ENCODE measurements at places on chromosomes 11 and 22. TPM values are rescaled to one million over a fixed set of nuclear protein-coding genes. Genes with fewer than 3 reads are reported as not detected.
A peak's percentile ranks its signal among the peaks of the same experiment; 100 is the strongest.

The ABCC8 gene
- 0.48 TPM for total RNA-seq

GRCh38 chr11:47389577-47390421, 11.5 kb upstream of the SPI1 start:
- no peak for DNase-seq

DNA sequence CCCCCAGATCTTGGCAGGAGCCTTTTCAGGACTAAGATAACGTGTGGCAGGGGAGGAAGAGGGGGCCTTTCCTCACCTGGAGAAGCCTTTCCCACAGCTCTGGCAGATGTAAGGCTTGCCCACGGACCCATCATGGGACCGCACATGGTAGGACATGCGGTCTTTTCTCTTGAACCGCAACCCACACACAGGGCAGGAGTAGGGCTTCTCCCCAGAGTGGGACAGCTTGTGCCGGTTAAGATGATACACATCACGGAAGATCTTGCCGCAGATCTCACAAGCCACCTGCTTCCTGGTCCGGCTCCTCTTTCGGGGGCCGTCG, 1.9 kb downstream of the PATZ1 start:
- no peak for DNase-seq

DNA sequence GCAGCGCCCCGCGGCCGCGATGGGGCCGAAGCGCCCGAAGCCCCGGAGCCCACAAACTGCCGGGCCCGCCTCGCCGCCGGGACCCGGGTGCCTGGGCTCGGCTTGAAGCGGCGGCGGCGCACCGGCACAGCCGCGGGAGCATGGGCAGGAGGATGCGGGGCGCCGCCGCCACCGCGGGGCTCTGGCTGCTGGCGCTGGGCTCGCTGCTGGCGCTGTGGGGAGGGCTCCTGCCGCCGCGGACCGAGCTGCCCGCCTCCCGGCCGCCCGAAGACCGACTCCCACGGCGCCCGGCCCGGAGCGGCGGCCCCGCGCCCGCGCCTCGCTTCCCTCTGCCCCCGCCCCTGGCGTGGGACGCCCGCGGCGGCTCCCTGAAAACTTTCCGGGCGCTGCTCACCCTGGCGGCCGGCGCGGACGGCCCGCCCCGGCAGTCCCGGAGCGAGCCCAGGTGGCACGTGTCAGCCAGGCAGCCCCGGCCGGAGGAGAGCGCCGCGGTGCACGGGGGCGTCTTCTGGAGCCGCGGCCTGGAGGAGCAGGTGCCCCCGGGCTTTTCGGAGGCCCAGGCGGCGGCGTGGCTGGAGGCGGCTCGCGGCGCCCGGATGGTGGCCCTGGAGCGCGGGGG, 346 bp downstream of the FJX1 start:
- DNase-seq, result no peak

DNA sequence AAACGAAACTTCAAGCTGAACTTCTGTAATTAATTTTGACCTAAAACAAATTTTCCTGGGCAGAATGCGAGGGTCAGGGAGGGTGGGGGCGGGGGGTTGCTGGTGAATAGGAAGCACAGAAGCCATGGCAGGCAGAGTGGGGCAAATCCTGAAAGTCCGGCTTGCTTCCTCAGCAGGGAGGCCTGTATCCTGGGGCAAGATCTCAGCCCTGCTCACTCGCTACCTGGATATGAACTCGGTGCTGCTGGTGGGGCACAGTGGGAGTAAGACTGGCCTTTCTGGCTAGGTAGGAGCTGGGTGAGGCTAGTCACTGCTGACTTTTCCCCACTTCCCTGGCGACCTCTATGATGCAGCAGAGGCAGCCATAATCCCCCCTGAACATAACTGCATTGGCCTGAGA, 168.9 kb upstream of the CHORDC1 start:
- DNase-seq, result no peak

GRCh38 chr11:9571071-9571762, 2.3 kb upstream of the WEE1 start:
- no peak for DNase-seq

The FAM180B gene
- not detected for total RNA-seq

The XBP1 gene
- 264 TPM for total RNA-seq

GRCh38 chr11:122697636-122698167, 42.2 kb downstream of the UBASH3B start:
- no peak for DNase-seq

The TBX10 gene
- not detected for total RNA-seq

DNA sequence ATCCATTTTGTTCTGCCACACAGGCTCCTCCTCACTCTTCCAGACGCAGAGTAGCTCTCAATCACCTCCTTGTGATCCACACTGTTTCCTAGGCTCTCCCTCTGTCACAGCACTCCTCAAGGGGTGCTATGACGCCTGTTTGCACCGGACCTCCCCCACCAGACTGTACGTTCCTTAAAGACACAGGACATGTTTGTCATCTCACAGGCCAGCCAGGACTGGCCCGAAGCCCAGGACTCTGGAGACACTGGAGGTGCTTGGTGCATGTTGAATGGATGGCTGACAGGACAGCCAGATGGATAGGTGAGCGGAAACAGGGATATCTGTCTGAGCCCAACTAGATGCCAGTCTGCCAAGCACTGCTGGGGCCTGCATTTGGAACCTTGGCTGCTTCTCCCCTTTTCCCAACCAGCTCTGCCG, 13.6 kb downstream of the PLA2G6 start:
- no peak for DNase-seq

- no peak for DNase-seq
These were observed 98.0 kb upstream of the TRIM77 start for GRCh38 chr11:89612096-89612495.

DNA sequence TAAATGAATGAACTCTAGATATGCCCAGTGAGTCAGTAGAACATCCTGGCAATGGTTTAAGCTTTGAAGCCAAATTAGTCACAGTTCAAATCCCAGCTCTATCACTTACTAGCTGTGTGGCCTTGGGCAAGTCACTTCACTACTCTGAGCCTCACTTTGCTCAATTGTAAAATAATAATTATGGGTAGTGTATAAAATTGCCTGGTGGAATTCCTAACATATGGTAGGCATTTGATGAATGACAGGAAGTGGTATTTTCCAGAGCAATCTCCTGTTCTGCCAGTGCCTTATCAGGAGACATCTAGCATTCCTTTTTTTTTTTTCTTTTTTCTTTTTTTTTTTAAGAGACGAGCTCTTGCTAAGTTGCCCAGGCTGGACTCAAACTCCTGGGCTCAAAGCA, 13.0 kb downstream of the SCN4B start:
- peak; percentile 25 for DNase-seq

DNA sequence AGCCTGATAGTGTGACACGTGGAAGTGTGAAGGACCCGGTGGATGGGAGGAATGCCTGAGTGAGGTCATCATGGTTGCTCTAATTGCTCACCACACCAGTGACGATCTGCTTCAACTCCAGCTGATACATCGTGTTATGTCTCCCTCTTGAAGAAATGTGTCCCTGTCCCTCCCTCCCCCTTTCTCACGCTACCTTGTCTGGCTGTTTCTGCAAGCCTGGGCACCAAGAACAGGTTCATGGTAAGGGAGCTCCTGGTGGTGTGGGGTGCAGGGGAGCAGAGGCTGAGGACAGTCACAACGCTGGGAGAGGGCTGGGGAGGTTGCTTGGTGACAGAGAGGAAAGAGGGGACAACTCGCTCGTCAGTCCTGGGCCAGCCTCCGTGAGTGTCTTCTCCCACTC, 413.4 kb downstream of the SOX6 start:
- no peak for DNase-seq

The APOBEC3H gene
- total RNA-seq, result not detected

The GDPD4 gene
- total RNA-seq, result 0.48 TPM

GRCh38 chr11:61787928-61788491, 4.4 kb downstream of the TMEM258 start:
- DNase-seq, result peak; percentile 76

- DNase-seq, result no peak
These were observed 2.2 kb downstream of the RIN1 start for GRCh38 chr11:66333896-66334604.

DNA sequence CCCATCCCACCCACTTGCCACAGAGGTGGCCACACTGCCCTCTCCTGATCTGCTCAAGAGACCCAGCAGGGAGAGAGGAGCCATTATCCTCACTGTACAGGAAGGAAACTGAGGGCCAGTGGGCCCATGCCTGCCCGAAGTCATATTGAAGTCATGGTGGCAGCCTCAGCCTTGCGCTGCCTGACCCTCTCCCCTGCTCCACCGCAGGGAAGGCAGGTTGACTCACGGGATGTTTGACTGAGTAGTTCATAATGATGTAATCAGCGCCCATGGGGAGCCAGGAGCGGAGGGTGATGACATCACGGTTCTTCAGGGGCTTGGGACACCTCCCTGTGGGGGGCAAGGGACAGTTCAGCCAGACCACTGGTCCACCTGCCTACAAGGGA, 6.1 kb upstream of the ARAP1 start:
- no peak for DNase-seq

GRCh38 chr11:121794671-121795141, 321.3 kb downstream of the BLID start:
- no peak for DNase-seq

DNA sequence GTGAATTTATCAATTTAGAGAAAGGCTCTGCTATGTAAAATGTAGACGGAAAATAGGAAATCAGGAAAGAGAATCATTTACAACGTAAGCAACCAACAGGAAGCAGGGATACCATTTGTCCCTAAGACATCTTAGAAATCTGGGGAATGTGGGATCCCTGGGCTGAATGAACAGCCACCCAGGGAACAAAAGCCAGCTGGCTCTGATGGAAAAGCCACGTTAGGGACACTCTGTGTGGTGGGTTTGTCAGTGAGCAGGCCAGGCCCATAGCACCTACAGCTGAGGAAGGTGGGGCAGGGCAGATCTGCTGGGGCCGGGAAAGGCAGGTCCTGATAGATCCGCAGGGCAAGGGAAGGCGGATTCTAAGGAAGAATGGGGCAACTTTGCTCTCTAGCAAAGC, 87.1 kb upstream of the CSNK2A3 start:
- DNase-seq, result no peak

The CNGA4 gene
- total RNA-seq, result not detected

DNA sequence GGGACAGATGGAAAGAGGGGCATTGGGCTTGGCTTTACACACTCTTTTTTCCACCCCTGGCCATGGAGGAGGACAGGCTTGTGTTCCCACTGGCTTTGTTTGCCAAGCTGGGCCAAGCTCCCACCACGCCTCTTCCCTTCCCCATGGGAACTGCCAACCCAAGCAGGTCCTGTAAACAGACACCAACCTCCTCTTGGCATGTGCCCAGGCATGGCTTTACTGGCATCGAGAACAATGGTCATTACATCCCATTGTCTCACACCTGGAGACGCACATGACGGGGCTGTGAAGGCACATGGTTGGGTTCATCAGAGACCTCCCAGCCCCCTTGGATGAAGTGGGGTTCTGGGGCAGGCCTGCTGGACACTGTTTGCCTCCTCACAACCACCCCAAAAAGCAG, 11.7 kb downstream of the SEC14L3 start:
- no peak for DNase-seq

GRCh38 chr11:95229199-95229992, 1.6 kb downstream of the SESN3 start:
- peak; percentile 75 for DNase-seq

- no peak for DNase-seq
These were observed 59.8 kb upstream of the CD82 start for GRCh38 chr11:44505581-44506054.

DNA sequence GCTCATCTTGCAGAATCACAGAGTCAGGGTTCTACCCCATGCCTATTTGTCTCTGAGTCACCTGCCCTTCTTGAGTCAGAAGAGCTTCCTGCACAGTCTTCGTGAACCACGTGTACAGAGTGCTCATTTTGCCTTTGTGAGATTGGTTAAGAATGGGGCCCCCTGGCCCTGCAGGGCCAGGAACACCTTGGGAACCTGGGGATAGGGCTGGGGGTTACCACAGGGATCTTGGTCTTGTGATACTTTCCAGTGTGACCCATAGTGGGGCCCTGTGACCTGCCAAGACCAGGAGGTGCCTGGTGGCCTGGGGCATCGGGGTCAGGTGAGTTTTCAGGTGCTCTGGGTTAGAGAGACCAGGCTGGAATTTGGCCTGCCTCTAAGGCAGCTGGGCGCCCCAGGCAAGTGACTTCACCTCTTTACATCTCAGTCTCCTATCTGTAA, 9.4 kb downstream of the TMPRSS13 start:
- no peak for DNase-seq

The PLAAT2 gene
- not detected for total RNA-seq

DNA sequence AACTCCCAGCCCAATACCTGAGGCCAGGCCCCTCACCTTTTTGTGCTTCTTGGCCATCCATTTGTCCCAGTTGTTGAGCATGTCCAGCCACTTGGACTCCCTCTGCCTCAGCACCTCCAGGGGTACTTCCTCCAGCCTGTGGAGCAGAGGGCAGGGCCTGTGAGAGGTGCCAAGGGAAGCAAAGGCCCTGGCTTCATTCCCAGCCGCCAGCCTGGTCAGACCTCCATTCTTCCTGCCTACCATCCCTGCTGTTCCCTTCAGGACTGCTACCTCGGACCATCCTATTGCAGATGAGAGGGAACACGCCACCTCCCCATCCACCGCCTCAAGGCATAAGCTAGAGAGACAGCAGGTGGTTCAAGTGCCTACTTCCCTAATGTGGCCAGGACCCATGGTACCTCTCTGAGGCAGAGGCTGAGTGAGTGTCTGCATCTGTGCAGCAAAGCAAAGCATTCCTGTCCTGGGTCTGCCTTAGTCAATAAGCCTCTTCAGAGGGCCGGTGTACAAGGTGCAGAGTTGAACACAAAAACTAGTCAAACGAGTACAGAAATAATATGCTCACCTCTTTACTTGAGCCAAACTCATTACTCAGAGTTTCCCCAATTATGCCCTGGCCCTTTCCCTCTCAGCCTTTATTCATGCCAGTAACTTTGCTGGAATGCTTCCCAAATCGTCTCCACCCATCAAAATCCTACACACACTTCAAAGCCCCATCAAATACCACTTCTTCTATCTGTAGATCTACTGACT, 15.4 kb upstream of the CASTOR1 start:
- peak; percentile 51 for DNase-seq

- no peak for DNase-seq
These were observed 181.8 kb downstream of the BUD13 start for GRCh38 chr11:116590844-116591570.

The BIK gene
- not detected for total RNA-seq

GRCh38 chr11:126175393-126175792, 36.1 kb downstream of the RPUSD4 start:
- DNase-seq, result no peak

DNA sequence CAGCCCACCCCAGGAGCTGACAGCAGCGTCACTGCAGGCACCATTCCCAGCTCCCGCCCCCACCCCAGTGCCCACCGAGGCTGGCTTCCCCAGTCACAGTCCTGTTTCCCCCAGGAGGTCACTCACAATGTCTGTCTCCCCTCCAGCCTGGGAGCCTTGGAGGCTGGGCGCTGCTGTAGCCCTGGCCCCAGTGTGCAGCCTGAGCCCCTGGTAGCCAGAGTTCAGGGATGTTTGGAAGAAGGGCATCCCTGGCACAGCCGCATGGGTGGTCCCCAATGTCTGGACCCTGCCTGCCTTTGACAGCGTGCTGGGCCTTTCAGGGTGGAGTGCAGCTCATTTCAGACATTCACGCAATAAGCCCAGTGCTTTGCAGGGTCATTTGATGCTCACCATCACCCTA, 4.3 kb downstream of the CAPN5 start:
- no peak for DNase-seq

Measured in umbilical cord (tissue), 2 donors.